ENCODE measurements at places on chromosomes 4 and X.

DNA sequence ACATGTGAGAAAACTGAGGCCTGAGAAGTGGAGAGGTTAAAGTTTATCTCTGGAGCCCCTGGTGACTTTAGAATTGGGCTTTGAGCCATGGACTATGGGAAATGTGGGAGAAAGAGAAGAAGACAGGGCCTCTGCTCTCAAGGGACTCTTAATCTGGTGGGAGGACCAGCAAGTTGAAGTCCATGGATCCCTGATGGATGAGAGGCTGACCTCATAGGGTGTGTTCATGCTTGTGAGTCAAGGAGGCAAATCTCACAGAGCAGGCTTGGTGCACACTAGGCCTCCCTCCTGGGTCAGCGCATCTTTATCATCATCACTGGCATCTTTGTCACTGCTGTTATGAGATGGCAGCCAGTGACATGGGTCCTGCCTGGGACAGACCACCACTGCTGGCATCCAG is 211.9 kb downstream of the AFAP1 start:
- no peak for DNase-seq

GRCh38 chr4:11430536-11430935 is 1.8 kb upstream of the HS3ST1 start:
- no peak for DNase-seq

GRCh38 chr4:189177130-189177529 is 763.5 kb upstream of the FRG1 start:
- no peak for DNase-seq

DNA sequence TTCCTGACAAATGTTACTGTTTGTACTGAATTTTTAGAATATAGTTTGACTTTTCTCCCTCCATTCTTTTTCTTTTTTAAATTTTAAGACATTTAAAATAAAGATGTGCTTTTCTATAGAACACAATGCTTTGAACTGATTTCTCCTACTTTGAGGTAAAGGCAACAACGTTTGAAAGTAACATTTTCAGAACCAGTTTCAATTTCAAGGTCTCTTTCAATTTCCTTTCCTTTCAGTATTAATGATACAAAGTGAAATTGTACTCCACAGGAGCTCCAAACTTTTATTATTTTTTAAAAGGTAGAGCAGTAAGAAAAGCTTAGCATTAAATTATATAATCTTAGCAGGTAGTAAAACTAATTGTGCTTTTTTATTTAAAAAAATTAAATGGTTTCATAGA is 54.9 kb downstream of the NDST4 start:
- DNase-seq = no peak

- DNase-seq = no peak
These were observed 591.5 kb upstream of the PITX2 start for GRCh38 chr4:111214371-111214770.

GRCh38 chr4:86554646-86555045 is 39.5 kb upstream of the PTPN13 start:
- DNase-seq = no peak

Data from hypothalamus (tissue), 51 donors.